ENCODE measurements at places on chromosomes 3 and 15.

- DNase-seq, result no peak
Measured at GRCh38 chr3:66195347-66195783, 25.4 kb upstream of the SLC25A26 start.

GRCh38 chr3:64058566-64058965 lies 35.3 kb upstream of the PSMD6 start:
- DNase-seq, result no peak

DNA sequence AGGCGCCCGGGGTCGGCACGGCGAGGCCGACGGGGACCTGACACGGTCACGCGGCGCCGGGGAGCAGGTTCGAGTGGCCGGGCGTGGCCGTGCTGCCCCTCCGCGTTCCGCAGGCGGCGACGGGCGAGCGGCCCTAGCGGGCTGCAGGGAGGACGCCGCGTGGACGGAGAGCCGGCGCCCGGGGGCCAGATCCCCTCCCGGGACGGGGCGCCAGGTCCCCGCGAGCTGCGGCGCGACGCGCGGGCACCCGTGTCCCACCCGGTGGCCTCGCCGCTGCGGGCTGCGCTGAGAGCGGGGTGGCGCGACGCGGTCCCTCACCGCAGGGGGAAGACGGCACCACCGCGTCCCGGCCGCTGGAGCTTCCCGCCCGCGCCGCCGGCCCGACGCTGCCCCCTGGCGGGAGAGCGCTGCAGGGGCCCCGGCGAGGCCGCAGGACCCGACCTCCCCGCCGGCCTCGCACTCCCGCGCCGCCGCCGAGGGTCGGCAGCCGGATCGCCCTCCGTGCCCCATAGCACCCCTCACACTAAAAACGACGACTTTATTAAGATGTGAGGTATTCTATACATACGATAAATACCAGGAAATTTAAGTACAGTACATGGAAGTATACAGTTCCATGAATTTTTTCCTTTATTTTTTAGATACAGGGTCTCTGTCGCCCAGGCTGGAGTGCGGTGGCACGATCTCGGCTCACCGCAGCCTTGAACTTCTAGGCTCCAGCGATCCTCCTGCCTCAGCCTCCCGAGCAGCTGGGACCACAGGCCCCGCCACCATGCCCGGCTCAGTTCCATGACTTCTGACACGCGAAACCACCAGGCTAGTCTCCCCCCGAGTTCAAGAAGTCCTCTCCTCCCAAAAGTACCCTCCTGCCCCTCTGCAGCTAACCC lies 1.3 kb upstream of the PIGZ start:
- no peak for DNase-seq

GRCh38 chr3:197734667-197735318 lies 1.9 kb downstream of the RUBCN start:
- no peak for DNase-seq

- no peak for DNase-seq
Measured at GRCh38 chr3:71906976-71907375, 122.0 kb upstream of the PROK2 start.

DNA sequence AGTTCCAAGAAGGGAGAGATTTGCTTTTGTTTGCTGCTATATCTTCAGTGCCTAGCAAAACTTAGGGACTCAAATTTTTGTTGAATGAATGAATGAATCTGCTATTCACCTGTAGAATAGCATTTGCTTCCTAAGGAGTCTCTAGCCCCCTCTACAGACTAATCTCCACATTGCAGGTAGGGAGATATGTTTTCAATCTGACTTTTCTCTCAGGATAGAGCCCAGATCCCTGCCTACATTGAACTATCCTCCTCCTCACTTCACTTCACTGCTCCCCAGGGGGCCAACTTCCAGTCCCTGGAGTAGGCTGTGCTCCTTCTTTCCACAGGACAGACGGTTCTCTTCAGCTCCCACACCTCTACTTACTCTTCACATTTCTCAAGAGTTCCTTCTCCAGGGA lies 81.9 kb upstream of the PTX3 start:
- DNase-seq, result no peak

DNA sequence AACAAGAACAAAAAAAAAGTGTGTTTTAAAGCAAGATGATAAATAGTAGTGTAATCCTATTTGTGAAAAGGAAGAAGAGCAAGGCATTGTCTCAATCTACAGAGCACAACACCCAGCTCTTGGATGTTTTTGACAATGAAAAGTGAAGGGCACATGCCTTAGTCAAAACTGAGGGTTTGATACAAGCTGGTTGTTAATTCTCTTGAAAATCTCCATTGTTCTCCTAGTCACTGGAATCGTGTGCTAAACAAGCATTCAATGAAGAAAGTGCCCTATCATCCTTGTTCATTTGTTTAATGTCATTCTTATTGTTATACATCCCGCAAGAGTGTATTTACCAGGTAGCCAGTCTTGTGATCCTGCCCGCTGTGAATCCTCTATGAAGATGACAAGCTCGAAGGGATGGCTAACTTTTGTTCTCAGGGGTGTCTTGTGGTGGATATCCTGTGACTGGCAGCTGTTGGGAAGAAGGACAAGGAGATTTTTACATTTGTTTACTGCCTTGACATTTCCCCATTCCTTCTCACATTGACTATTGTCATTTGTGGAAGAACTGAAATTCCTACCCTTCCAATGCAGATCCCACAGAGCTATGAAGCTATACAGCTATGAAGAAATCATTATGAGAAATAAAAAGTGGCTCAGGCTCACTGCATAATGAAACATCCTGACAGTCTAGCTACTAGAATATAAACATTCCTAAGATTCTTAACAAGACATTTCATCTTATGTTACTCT lies 175.9 kb downstream of the VGLL3 start:
- DNase-seq, result no peak

DNA sequence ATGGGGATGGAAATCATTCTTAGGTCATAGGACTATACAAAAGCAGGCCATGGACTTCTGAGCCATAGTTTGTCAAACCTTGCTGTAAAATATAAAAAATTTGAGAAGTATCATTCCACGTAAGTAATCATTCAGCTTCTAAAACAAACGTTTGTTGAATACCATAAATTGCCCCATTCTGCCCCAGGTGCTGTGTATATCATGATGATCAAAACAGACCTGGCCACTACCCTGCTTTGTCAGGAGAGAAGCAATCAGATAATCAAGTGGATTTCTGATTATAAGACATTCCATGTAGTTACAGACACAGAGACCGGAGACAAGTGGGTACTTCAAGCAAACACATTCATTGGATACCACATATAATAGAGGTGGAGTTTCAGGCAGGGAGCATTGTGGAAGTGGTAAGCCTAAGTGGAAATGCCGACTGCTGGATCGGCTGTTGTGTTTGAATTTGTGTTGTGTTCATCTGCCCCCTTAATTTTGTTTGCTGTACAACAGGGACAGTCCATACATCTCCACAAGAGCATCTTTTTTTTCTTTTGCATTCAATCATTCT lies 61.7 kb downstream of the TGFBR2 start:
- DNase-seq, result no peak

GRCh38 chr15:101535170-101535902 lies 45.8 kb upstream of the PCSK6 start:
- no peak for DNase-seq

- DNase-seq, result no peak
Measured at GRCh38 chr3:37210230-37210629, 35.8 kb upstream of the LRRFIP2 start.

GRCh38 chr15:67187351-67187854 lies 67.1 kb downstream of the AAGAB start:
- no peak for DNase-seq

GRCh38 chr15:48940508-48940907 lies 23.2 kb downstream of the SHC4 start:
- DNase-seq, result no peak

- no peak for DNase-seq
Measured at GRCh38 chr3:34783876-34784275, 855.4 kb upstream of the ARPP21 start.

DNA sequence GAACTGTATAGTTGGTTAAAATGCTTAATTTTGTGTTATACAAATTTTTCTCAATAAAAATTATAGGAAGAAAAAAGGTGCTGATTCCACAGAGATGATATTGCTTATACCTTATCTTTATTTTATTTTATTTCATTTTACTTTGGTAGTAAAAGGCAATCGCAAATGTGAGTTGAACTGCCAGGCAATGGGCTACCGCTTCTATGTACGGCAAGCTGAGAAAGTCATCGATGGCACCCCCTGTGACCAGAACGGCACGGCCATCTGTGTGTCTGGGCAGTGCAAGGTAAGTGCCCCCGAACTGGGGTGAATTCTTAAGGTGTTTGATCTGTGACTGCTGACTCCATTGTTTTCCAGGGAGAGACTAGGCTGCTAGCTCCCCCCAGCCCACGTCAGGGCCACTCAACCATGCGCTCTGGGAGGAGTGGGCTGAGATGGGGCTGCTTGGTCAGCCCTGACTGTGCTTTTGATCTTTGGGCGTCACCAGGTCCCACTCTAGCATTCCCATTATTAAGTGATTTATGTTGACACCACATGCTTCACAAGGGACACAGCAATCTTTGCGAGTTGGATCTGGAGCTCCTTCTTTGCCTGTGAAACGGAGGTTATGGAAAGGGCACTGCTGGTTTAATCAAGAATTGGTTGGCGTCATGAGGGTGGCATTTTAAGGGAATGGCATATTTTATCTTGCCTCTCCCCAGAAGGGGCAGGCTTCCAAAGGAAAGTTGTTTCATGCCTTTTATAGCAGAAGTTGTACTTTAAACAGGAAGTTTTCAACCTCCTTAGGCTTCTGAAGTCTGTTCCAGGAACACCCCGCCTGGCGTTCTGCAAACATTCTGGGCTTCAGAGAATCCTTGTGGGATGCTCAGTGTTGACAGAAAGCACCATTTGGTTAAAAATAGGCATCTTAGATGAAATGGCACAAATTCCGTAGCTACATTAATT lies 296.5 kb downstream of the THSD4 start:
- no peak for DNase-seq

GRCh38 chr15:38626443-38627050 lies 61.9 kb upstream of the RASGRP1 start:
- no peak for DNase-seq

DNA sequence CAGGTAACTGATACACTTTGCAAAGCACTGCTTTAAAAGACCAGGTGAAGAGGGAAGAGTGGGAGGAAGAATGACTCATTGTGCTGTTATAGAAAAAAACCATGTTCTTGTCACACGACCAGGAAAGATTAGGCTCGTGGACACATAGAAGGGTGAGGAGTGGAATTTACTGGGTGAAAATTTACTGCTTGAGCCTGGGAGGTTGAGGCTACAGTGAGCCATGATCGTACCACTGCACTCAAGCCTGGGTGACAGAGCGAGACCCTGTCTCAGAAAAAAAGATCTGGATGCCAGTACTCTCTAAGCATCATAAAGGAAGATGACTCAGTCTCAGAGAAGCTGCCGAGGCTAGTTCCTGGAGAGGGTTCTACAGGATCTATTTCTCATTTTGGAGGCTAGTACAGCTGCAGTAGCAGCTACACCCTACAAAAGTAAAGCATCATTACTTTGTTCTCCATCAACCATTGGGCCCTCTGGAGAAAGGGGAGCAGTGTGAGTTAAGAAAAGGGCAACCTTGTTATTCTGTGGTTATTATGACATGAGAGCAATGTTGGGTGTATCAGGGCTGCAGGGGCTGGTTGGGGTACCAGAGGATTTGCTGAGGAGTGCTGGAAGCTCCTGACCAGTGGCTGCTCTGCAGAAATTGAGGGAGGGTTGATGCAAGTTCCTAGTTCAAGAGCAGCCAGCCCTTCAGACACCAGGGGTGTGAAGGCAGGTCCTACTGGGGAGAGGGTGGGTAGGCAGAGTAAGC lies 75.4 kb downstream of the CMTM8 start:
- DNase-seq, result no peak

DNA sequence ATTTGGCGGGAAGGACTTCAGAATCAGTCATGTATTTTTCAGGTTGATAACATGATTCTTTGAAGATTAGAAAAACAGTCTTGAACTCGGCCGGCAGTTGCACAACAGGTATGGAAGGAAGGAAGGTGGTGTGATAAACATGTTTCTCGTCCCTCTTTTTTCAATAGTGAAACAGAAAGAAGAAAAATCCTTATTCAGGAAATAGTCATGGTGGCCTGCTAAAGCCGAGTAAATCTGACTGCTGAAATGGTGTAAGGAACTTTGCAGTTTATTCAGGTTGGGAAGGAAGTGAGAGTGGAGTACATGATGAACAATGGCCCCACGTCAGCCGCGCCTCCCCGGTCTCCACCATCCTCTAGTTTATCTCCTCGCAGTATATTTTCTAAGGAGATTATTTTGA lies 6.7 kb downstream of the RASGRP1 start:
- no peak for DNase-seq

- no peak for DNase-seq
Measured at GRCh38 chr3:56254835-56255234, 213.4 kb downstream of the ERC2 start.

GRCh38 chr3:21585216-21585740 lies 165.7 kb downstream of the ZNF385D start:
- no peak for DNase-seq

DNA sequence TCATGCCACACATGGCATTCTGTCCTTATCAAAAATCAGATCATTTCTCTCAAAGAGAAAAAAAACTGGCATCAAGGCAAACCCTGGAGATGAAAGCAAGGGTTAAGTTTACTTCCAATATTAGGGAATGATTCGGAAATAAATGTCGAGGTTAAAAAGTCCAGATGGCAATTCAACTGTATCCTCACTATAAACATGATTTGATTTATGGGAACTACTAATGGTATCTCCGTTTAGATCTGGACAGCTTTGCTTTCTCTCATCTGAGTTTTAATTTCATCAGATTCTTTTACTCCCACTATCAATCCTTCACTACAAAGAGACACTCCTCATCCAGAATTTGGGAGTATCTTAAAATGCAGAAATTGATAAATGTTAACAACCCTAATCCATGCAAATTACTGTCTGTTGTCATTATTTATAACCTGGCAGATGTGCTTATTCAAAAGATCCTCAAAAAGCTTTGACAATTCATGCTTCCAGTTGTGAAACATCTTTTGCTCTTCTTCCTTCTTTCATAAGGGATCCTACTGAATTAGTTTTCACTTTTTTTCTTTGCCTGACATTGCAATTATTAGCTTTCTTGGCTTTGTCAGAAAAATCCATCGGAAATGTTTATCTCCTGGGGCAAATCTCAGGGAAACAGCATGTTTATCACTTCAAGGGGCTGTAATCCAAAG lies 903.2 kb downstream of the MCTP2 start:
- DNase-seq, result no peak

DNA sequence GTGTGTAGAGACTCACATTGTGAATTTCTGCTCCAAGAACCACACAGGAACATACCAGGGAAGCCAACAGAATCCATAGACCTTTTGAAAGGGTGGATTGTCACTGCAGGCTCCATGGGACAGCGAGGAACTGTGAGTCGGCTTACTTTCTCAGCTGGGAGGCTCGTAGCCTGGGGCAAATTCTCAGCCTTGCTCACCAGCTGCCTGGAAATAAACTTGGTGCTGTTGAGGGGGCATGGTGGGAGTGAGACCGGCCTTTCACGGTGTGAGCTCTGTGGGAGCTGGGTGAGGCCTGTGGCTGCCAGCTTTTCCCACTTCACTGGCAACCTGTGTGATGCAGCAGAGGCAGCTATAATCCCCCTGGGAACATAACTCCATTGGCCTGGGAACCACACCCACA lies 146.6 kb upstream of the P2RY1 start:
- DNase-seq, result no peak

- no peak for DNase-seq
Measured at GRCh38 chr3:87742250-87742649, 316.6 kb downstream of the CGGBP1 start.

Measured in activated CD8-positive, alpha-beta memory T cell treated with anti-CD3 and anti-CD28 coated beads for 4 hours (primary cell).